Vein endothelial cell (primary cell): ENCODE measurements at places on chromosomes 5 and 9. TPM values are rescaled to one million over a fixed set of nuclear protein-coding genes. Genes with fewer than 3 reads are reported as not detected.

ELAVL2 gene
- 0.33 and 1.8 TPM in 2 replicates for total RNA-seq

PCDHGA5 gene
- 1.5 and 1.6 TPM in 2 replicates for total RNA-seq

OR13C5 gene
- not detected in 2 replicates for total RNA-seq

SLC6A19 gene
- total RNA-seq = not detected in 2 replicates

INPP5E gene
- 15.3 and 16.3 TPM in 2 replicates for total RNA-seq

PLAC8L1 gene
- 0.29 TPM in 1 of 2 replicates, not detected in the other for total RNA-seq

FAF2 gene
- 45.1 and 56.5 TPM in 2 replicates for total RNA-seq

PPP3R2 gene
- total RNA-seq = not detected in 2 replicates

PHF24 gene
- total RNA-seq = not detected in 2 replicates

SPATA9 gene
- 0.48 and 0.65 TPM in 2 replicates for total RNA-seq

INSL4 gene
- total RNA-seq = not detected in 2 replicates

OR1J2 gene
- total RNA-seq = 0.19 TPM in 1 of 2 replicates, not detected in the other

TAF1L gene
- total RNA-seq = under 0.01 TPM in 1 of 2 replicates, not detected in the other

ACTL7A gene
- total RNA-seq = not detected in 2 replicates

SDHA gene
- total RNA-seq = 149 and 177 TPM in 2 replicates

LCN15 gene
- total RNA-seq = not detected in 2 replicates

C9 gene
- total RNA-seq = 0.29 TPM in 1 of 2 replicates, not detected in the other

LECT2 gene
- not detected in 2 replicates for total RNA-seq

CATSPER3 gene
- total RNA-seq = under 0.01 TPM in 1 of 2 replicates, not detected in the other

GPRIN1 gene
- 9.5 and 11.4 TPM in 2 replicates for total RNA-seq

PDE8B gene
- total RNA-seq = 0.10 TPM in 1 of 2 replicates, not detected in the other

GZMA gene
- 0.33 TPM in 1 of 2 replicates, not detected in the other for total RNA-seq

BTNL9 gene
- total RNA-seq = 0.19 and 2.0 TPM in 2 replicates

ASS1 gene
- 9.9 and 22.2 TPM in 2 replicates for total RNA-seq
